SHP77 treated with DMSO at 0.1 percent for 48 hours (cell line): ENCODE measurements at places on chromosomes 12 and 14.

DNA sequence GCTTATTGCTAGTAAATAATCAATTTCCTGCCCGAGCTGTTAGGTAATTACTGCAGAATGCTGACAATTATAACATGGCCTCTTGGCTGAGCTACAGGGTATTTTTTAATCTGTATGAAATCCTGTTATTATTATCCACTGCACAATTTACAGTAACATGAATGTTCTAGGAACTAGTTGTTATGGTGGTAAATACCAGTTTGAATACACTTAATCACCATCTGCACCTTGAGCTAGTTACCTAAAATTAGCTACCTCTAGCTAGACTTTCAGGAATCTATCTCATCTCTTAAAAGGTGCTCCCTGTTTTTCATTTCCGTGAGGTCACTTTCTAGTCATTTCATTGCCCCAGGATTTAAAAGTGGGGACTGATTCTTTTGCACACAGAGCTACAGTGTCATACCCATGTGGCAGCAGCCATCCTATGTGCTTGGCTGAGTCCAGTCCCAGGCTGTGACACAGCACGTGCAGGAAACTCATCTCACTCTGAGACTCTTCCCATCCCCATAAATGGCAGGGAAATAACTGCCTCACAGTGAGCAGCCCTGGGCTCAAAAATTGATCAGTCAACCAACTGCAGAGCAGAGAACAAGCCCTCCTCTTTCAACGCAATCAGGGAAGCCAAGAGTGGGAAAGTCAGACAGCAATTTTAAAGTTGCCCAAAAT, 37.6 kb downstream of the DCP1B start:
- no peak for DNase-seq

GRCh38 chr14:35412272-35413056, 7.9 kb upstream of the NFKBIA start:
- DNase-seq, result no peak

DNA sequence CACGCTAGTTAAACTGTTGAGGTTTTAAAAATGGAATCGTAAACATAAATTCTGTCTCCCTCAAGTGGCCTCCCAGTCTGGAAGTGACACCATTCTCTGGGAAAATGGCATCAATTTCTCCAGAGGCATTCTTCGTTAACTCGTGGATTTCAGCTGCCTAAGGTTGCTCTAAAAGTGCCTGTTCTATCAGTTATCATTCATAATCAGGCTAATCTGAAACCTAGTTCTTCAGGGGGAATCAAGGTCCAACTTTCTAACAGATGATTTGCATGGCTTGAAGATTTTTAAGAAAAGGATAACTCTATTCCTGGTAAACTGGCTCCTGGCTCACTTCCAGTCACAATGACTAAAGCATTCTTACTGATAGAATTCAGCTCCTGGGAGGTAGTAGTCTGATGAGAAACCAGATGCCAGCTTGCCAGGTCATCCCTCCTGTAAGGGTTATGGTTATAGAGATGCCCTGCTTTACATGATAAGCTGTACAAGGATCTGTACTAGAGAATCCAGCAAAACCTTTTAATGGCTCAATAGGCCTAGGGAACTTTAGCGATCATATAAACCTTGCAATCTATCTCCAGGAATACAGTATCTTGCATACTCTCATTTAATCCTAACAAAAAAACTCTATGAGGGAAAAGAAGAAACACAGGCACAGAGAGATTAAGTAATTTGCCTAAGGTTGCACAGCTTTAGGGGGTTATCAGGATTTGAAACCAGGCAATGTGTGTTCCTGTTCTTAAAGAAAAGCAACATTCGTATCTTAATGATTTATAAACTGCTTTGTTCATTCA, 1.5 kb downstream of the L3HYPDH start:
- DNase-seq, result no peak

DNA sequence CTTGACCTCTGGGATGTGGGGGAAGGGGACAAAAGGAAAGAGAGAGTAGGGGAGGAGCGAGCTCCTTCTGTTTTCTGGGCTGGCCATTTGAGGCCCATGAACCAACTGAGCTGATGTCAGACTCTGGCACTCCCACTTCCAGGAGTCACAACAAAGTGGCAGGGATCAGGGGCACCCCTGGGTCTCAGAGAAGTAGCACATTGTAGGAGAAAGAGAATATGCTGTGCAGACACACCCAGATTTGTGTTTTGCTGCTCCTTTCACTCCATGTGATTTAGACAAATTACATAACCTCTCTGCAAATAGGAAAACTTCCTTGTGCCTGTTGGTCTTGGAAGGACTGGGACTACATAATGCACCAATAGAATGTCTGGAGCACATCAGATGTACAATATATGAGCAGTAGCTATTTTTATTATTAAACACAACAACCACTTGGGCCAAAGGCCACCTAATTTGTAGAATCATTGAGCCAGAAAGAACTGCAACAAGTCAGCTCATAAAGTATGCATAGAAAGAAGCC, 265.5 kb downstream of the ZFP36L1 start:
- DNase-seq, result no peak

- DNase-seq, result peak; percentile 25
Measured at GRCh38 chr12:7162691-7163114, 26.8 kb upstream of the PEX5 start.

GRCh38 chr12:108691998-108692808, 39.1 kb downstream of the CORO1C start:
- peak; percentile 96 for DNase-seq

DNA sequence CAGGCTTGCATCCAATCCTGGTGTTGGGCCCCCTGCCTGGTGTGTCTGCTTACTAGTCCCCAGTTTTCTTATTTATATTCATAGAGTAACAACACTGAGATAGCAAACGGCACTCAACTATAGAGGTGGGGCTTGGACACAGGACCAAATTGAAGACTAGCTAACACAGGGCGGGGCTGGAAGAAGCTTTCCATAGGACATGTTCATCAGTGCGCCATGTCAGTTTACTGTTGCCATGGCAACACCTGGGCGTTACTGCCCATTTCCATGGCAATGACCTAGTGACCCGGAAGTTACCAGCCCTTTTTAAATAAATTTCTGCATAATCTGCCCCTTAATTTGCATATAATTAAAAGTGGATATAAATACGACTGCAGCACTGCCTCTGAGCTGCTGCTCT, 275.5 kb upstream of the TMEM132C start:
- DNase-seq, result no peak

DNA sequence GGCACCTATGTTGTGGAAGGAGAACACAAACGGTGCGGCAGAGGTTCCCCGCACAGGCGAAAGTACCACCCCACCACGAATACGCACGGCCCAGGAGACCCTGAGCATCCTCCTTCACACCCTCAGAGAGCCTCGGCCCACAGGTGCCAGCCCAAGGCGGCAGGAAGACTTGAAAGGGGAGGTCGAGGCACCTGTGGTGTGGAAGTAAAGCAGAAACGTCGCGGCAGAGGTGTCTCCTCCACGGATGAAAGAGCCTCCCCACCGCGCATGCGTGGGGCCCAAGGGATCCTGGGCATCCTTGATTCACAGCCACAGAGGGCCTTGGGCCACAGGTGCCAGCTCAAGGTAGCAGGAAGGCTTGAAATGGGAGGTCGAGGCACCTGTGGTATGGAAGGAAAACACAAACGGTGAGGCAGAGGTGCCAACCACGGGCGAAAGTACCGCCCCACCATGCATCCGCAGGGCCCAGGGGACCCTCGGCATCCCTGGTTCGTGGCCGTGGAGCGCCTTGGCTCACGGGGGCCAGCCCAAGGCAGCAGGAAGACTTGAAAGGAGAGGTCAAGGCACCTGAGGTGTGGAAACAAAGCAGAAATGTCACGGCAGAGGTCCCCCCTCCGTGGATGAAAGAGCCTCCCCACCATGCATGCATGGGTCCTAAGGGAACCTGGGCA, 380.1 kb downstream of the ALG10 start:
- no peak for DNase-seq

DNA sequence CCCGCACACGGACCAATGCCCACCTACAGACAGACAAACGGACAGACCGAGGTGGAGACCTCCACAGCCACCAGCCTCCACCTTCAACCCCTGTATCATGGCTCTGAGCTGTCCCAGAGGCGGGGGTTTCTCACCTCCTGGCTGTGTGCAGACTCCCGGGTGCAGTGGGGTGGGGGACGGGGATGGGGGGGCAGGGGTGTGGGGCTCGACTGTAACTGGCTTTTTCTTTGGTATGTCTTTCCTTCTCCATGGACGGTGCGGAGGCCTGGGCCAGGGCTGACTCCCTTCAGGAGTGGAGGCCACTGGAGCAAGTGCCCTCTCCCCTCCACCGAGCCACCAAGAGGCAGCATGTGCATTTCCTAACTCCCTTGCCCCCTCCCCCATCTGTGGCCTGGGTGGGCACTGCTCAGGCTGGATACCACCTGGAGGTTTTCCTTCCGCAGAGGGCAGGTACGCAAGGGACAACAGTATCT, 122.6 kb downstream of the ESRRB start:
- no peak for DNase-seq

DNA sequence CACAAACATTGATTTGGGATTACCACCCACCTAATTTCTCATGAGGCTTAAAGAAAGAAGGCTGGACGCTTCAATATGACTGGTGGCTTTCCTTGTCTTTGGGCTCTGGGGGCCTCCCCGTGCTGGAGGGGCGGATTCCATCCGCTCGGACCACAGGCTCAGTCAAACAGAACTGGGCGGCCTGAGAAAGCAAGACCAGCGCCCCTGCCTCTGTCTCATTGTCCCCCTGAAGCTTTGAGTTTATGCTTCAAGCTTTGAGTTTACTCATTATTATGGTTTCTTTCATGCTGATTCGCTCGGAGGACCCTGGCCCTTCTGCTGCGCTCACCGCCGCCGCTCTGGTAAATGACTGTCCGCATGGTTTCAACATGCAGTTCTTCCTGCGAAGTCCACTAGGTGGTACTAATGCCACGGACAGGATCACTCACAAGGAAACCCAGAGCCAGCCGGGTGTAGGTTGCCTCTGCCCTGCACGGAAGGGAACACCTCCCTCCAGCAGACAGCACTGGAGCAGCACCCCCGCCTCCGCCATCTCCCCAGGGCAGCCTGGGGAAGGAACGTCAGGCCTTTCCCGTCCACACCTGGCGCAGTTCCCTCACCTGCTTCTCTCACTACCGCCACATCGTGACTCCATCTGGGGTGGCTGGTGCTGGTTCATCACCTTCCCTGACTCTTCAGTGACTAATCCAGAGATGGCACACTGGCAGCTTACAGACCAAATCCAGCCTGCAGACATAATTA, 13.2 kb upstream of the TIGAR start:
- DNase-seq, result peak; percentile 25

GRCh38 chr14:65958664-65959562, 527.3 kb upstream of the CCDC196 start:
- no peak for DNase-seq
